ENCODE measurements at places on chromosomes 11 and 22. TPM values are rescaled to one million over a fixed set of nuclear protein-coding genes. Genes with fewer than 3 reads are reported as not detected.

LRRC4C gene
- total RNA-seq, result not detected

EFCAB6 gene
- total RNA-seq, result 0.36 TPM

SCN2B gene
- not detected for total RNA-seq

CPT1A gene
- total RNA-seq, result 15.4 TPM

CABP7 gene
- 0.06 TPM for total RNA-seq

CCDC86 gene
- 96.3 TPM for total RNA-seq

OR51I1 gene
- not detected for total RNA-seq

EEF1G gene
- total RNA-seq, result 1,929 TPM

FBXO7 gene
- 87.9 TPM for total RNA-seq

OR5B3 gene
- not detected for total RNA-seq

IFITM1 gene
- total RNA-seq, result 345 TPM

RGL4 gene
- 17.1 TPM for total RNA-seq

SCUBE2 gene
- not detected for total RNA-seq

DNA sequence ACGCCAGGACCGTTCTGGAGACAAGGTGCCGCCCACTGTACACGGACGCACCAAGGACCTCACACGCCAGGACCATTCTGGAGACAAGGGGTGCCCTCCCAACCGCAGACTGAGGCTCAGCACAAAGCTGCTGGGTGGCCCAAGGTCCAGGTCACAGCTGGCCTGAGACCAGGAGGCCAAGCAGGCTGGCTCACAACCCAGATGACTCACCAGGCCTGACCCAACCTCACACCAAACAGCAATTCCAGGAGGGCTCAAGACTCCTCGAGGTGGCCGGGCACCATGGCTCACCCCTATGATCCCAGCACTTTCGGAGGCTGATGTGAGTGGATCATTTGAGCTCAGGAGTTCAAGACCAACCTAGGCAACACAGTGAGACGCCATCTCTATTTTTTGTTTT, 14.8 kb downstream of the BRD1 start:
- peaks cover 68% of the 10 kb centered on the region for H3K4me1 ChIP-seq
- DNase-seq, result no peak
- H3K36me3 ChIP-seq, result peaks cover 30% of the 10 kb centered on the region
- no peak overlapping the region for H3K4me3 ChIP-seq
- no peaks in the 10 kb centered on the region for H3K27me3 ChIP-seq

GRCh38 chr22:42296381-42296853, 26.0 kb upstream of the TCF20 start:
- H3K4me3 ChIP-seq, result no peak overlapping the region
- no peak for DNase-seq
- peaks cover 51% of the 10 kb centered on the region for H3K4me1 ChIP-seq

DNA sequence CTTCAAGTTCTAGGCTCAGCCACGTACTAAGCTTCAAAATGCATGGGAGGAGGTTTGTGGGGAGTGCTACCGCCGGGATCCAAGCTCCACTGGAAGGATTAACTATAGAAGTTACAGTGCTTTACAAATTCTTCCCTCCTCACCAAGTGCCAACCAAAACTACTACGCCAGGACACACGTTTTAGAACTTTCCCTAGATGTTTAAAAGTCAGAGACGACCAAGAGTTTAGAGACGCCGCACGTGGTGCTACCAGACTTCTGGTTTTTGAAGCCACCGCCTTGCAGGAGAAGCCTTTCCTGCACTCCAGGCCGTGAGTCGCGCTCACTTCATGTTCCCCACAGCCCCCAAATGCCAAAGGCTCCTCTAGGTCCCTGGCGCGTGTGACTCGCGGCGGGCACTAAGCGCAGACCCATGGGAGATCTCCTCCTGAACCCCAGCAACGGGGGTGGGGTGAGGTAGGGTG, 734 bp downstream of the SNU13 start:
- DNase-seq, result peak; percentile 27
- H3K27ac ChIP-seq, result peak overlapping the region; percentile 98
- H3K27me3 ChIP-seq, result no peaks in the 10 kb centered on the region
- peak overlapping the region; percentile 95 for H3K4me3 ChIP-seq
- peaks cover 19% of the 10 kb centered on the region for H3K36me3 ChIP-seq

- H3K4me1 ChIP-seq, result peaks cover under 1% of the 10 kb centered on the region
- H3K27me3 ChIP-seq, result no peaks in the 10 kb centered on the region
- H3K27ac ChIP-seq, result no peak overlapping the region
- no peak overlapping the region for H3K4me3 ChIP-seq
- peaks cover 4% of the 10 kb centered on the region for H3K36me3 ChIP-seq
- no peak for DNase-seq
These were observed 49.9 kb downstream of the RAB6A start for GRCh38 chr11:73710964-73711363.

- H3K36me3 ChIP-seq, result peaks cover 1% of the 10 kb centered on the region
- peaks cover 2% of the 10 kb centered on the region for H3K4me1 ChIP-seq
- DNase-seq, result no peak
- no peak overlapping the region for H3K27ac ChIP-seq
- no peaks in the 10 kb centered on the region for H3K27me3 ChIP-seq
- H3K4me3 ChIP-seq, result no peak overlapping the region
These were observed 83.7 kb upstream of the LINC01488 start for GRCh38 chr11:69397732-69398131.

GRCh38 chr11:17778956-17779860, 44.6 kb downstream of the KCNC1 start:
- H3K36me3 ChIP-seq, result no peaks in the 10 kb centered on the region
- no peak overlapping the region for H3K27ac ChIP-seq
- H3K4me1 ChIP-seq, result no peaks in the 10 kb centered on the region
- no peak for DNase-seq
- H3K27me3 ChIP-seq, result no peaks in the 10 kb centered on the region

GRCh38 chr11:93528757-93529645, 14.2 kb downstream of the SMCO4 start:
- peaks cover 21% of the 10 kb centered on the region for H3K4me1 ChIP-seq
- no peak for DNase-seq
- H3K27me3 ChIP-seq, result no peaks in the 10 kb centered on the region
- H3K27ac ChIP-seq, result no peak overlapping the region
- no peak overlapping the region for H3K4me3 ChIP-seq

GRCh38 chr11:64291262-64291751, at the start of gene KCNK4:
Gene KCNK4, plus strand, starts transcription at chr11:64291302. Its CDS starts 1,717 bp downstream, at chr11:64293019.
- DNase-seq, result no peak
- H3K27me3 ChIP-seq, result peaks cover 50% of the 10 kb centered on the region
- H3K4me1 ChIP-seq, result peaks cover 14% of the 10 kb centered on the region
- H3K4me3 ChIP-seq, result peak within 1 kb of the TSS; percentile 23

- H3K27me3 ChIP-seq, result peaks cover 15% of the 10 kb centered on the region
- DNase-seq, result peak; percentile 64
- no peaks in the 10 kb centered on the region for H3K4me1 ChIP-seq
- H3K27ac ChIP-seq, result no peak overlapping the region
These were observed 15.2 kb upstream of the TH start for GRCh38 chr11:2186669-2187279.

DNA sequence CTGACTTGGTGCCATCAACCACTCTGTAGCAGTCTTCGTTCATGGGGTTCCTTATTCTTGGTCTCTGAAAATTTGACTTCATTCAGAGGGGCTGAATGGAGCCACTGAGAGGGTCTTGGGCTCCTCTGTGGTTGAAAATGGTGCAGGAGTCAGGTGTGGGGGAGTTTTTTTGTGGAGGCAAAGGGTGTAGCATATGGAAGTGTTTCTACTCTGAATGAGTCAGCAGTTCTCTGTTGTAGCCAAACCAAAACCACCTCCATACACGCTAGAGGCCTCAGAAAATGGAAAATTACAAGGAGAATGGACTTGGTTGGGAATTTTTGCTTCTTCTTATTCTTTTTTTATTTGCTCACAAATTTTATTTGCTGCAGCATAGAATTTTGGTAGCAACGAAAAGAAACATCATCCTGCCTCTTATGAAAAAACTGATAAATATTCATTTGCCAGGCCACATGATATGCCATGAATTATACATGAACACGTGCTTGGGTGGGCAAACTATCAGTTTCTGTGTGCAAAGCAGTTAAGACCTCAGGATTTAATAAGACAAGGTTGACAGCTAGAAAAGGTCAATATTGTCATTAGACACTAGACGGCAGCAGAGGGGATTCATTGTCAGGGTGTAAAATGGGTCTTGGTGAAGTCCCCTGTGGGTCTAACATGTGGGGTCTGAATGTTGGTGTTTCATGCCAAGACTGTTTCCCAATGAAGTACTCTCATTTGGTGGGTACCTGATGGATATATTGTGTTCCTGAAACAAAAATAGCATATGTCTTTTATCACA, 111.7 kb downstream of the MYO18B start:
- DNase-seq, result no peak
- no peak overlapping the region for H3K27ac ChIP-seq
- peaks cover 2% of the 10 kb centered on the region for H3K4me1 ChIP-seq
- H3K36me3 ChIP-seq, result no peaks in the 10 kb centered on the region
- H3K27me3 ChIP-seq, result peaks cover 12% of the 10 kb centered on the region

DNA sequence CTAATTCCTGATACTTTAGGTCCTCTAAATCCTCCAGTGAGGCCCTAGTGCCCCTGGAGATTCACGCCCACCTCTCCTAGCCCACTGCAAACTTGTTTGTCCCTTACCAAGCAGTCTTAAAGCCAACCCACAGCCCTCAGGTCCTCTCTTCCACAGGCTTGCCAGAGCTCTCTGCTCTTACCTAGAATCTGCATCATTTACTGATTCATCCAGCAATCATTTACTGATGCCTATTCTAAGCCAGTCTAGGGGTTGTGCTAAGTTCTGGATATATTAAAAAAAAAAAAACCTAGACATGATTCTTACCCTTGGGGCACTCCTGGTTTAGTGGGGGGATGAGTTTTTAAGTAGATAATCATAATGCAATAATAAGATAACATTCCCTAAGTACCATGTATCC, 43.0 kb upstream of the PLET1 start:
- DNase-seq, result no peak
- H3K4me1 ChIP-seq, result peaks cover 14% of the 10 kb centered on the region
- H3K36me3 ChIP-seq, result peaks cover 4% of the 10 kb centered on the region
- no peak overlapping the region for H3K27ac ChIP-seq

DNA sequence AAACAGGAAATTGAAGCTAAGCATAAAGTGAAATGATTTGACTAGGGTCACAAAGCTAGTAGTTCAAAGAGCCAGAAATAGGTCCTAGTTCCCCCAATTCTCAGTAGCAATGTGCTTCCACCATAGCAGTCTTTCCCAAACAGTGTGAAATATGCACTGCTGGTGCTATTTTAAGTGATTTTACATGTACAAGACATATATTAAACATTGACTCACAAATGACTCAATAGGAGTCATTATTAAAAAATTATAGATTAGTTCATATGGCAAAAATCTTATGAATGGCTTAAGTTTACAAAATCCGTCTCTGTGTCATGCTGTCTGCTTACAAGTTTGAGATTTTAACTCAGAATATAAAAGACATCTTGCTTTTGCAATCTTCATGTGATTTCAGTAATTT, 21.4 kb downstream of the KIF18A start:
- no peak for DNase-seq
- no peak overlapping the region for H3K27ac ChIP-seq
- H3K27me3 ChIP-seq, result no peaks in the 10 kb centered on the region
- no peak overlapping the region for H3K4me3 ChIP-seq

Data from activated naive CD8-positive, alpha-beta T cell treated with anti-CD3 and anti-CD28 coated beads for 36 hours (primary cell).